Left kidney (tissue), 8 donors: ENCODE measurements at places on chromosomes 3 and 15. TPM values are rescaled to one million over a fixed set of nuclear protein-coding genes. Genes with fewer than 3 reads are reported as not detected.

DNA sequence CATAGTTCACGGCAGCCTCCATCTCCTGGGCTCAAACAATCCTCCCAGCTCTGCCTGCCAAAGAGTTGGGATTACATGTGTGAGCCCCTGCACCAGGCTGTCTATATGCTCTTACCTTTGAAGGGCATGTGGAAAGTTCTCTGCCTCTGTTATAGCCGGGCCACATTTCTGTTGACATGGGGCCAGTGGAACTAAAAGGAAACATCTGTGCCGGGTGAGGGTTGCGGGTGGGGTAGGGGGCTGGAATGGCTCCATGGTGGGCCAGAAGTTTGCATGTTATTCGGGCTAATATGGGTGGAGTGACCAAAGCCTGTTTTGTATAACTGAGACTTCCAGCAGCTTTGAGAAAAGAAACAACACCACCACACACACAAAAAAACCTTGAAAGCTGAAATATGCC is 8.3 kb upstream of the CLEC3B start:
- no peak for DNase-seq

DNA sequence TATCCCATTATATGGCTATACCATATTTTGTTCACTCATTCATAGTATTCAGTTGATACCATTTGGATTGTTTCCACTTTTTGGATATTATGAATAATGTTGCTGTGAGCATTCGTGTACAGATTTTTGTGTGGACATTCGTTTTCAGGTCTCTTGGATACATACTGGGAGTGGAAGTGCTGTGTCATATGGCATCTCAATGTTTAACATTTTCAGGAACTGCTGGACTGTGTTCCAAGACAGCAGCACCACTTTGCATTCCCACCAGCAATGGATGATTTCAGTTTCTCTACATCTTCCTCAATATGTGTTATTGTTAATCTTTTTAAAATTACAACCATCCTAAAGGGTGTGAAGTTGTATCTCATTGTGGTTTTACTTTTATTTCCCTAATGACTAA is 34.6 kb downstream of the SLC7A14 start:
- DNase-seq: no peak

DNA sequence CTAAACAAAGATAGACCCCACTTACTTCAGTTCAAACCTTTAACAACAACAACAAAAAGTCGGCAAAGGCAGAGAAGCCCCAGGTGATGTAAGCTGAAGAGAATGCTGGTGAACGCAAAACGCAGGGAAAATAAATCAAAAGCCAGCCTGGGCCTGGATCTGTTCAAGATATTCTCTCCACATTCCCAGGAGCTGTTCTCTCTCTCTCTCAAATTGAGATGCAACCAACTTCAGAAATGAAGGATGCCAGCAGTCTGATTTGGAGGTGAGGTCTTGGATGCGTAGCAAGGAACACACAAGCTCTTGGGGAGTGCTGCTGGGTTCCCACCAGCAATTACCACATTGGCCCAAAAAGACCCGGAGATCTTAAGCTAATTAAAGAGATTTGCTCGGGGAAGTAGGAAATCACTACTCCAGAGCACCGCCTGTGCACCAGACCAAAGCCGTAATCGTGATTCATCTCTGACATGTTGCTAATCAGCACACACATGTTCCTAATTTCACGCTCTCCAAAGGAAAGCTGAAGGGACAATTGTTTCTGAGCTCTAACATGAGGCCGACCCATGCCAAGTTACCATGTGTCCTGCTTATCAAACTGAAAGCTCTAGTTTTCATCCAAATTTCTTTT is 37.1 kb downstream of the IL17RD start:
- DNase-seq: no peak

GRCh38 chr3:80769683-80770082 is 991.8 kb downstream of the GBE1 start:
- no peak for DNase-seq

GRCh38 chr15:26178640-26179220 is 315.6 kb upstream of the ATP10A start:
- DNase-seq: no peak

- no peak for DNase-seq
These were observed 222.0 kb downstream of the P3H2 start for GRCh38 chr3:189898559-189899153.

GRCh38 chr3:172557515-172558220 is 34.4 kb upstream of the TNFSF10 start:
- no peak for DNase-seq

- no peak for DNase-seq
These were observed 499 bp downstream of the RABL3 start for GRCh38 chr3:120741837-120742197.

DNA sequence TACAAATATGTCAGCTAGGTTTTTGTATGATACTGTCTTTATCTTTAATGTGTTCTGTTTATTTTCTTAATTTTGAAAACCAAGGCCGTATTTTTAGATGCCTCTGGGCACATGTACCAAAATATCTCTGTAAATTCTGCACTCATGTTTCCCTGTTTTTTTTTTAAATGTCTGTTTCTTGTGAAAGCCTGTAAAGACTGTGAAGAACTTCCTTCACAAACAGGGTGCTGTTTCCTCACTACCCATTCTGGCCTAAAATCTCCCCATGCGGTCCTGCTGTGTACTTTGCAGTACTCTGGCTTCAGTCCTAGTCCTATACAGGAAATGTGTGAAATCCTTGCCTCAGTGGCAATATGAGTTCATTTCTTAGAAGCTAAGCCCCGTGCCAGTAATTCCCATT is 133.4 kb upstream of the ZBTB20 start:
- no peak for DNase-seq

GRCh38 chr3:134020135-134020680 is 9.5 kb downstream of the SLCO2A1 start:
- DNase-seq: no peak

- no peak for DNase-seq
These were observed 55.1 kb downstream of the LARS2 start for GRCh38 chr3:45443459-45443858.

The AP3B2 gene
- 4.8 TPM for polyA plus RNA-seq

The GP5 gene
- 0.40 TPM for polyA plus RNA-seq
